ENCODE measurements at places on chromosomes 12 and 14.

- no peak for ATAC-seq
These were observed 11.7 kb downstream of the RACGAP1 start for GRCh38 chr12:50013361-50014147.

- ATAC-seq, result no peak
These were observed 147.8 kb upstream of the PLEKHA5 start for GRCh38 chr12:18981732-18982131.

- ATAC-seq, result no peak
These were observed 51.0 kb upstream of the NAP1L1 start for GRCh38 chr12:76135456-76135855.

GRCh38 chr12:52215587-52216031 is 17.4 kb upstream of the KRT7 start:
- peak; percentile 21 for ATAC-seq

DNA sequence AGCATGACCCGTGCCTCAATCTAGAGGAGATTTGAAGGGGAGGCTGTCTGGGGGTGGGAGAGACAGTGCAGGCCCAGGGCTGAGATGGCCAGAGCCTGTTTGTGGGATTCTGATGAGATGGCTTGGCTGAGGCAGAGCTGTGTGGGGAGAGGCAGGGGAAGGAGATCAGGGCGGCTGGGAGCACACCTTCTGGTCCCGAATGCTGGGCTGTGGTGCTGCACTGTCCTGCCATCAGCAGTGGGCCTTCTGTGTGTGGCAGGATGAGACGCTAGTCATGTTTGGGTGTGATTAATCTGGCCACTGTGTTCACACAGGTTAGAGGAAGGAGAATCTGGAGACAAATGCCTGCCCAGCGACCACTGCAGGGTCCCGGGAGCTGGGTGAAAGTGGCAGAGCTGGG is 300.9 kb downstream of the CACNA1C start:
- ATAC-seq, result no peak

DNA sequence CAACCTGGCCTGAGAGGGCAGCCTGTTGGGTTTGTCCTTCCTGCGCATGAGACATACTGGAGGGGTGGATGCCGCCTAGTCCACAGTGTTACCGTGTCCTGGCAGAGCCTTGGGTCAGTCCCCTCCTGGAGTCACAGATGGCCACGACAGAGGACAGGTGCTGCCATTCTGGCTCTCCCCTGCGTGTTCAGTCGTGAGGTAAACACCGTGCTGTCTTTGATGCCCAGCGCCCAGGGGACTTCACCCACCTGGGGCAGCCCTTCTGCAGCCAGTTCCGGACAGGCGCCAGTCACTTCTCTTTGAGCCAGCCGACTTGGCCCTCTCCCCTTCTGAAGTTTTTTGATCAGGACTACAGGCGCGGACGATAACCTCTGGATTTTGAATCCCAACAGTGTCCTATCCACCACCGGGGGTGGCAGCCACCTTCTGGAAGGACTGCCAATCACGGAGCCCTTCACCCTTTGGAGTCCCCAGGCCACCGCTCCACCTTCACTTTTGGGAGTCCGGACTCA is 933.0 kb downstream of the DIO2 start:
- peak; percentile 9 for ATAC-seq

GRCh38 chr12:104108755-104109445 is 29.1 kb downstream of the NFYB start:
- peak; percentile 100 for ATAC-seq

DNA sequence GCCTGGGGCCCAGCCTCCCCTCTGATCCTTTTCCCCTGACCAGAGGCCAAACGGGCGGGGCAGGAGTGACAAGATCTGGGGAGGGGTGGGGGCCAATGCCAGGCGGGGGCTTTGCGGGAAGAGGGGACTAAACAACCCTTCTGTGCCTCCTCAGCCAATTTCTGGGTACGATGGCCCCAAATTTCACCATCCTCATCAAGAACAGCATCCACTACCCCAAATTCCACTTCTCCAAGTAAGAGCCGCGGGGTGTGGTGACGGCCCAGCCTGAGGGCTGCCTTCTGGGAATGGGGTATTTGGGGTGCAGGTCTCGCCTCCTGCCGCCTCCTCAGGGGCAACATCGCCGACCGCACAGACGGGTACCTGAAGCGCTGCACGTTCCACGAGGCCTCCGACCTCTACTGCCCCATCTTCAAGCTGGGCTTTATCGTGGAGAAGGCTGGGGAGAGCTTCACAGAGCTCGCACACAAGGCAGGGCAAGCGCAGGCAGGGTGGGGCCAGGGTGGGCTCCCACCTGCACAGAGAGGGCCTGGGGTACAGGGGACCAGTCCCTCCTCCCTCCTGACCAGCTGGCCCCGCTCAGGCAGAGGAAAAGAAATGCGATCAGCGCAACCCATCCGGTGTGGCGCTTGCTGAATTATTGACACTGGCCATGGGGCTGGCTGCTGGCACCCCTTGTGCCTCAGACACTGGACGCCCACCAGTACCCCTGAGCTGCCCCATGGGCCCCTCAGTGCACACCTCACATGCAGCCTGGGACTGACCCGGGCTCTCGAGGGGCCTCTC is 1.7 kb downstream of the P2RX2 start:
- ATAC-seq, result peak; percentile 6

DNA sequence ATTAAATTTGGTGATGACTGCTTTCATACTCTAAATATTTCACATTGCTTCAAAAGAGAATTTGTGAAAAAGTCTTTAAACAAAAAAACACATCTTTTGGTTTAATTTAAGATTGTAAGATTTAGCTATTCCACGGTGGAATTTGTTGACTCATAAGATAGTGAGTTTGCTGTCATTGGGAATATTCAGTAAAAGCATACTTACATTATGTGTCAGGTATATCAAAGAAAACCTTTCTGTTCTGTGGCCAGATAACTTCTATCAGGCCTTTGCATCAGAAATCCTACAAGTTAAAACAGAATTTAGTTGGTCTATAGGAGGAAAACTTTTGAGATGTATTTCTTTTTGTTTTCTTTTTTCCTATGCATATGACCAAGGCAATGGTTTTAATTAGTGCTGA is 148.8 kb upstream of the E2F7 start:
- ATAC-seq, result peak; percentile 95

- no peak for ATAC-seq
These were observed 45.3 kb upstream of the SINHCAF start for GRCh38 chr12:31371256-31371620.

DNA sequence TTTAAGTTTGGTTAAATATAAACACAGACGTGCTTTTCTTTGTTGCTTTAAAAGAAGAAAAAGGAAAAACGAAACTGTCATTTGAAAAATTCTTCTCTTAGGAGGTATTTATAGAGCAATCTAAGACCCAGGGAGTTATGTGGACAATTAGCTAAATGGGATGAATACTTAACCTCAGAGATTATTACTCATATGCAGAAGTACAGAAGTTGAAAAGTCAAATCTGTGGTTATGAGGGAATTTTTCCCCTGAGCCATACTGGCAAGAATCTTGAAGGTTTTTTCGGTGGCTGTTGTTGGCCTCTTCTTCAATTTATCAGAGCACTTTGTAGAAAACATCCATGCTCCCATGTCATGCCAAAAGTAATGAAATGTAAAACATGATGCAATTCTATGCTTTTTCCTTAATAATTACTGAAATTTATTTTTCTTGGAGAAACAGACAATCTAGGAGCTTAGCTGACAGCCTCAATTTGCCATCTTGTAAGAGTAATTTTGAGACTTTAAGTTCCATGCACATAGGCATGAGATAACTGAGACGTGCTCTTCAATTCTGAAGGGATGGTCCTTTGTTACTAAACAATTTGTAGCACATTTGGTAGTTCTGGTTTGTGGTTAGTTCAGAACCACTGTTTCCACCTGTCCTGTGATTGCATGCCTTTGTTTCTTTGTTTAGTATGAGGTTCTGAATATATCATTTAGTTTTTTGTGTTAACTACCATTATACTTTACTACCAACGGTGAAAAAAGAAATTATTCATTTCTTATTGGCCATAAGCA is 126.6 kb downstream of the BCAT1 start:
- no peak for ATAC-seq

GRCh38 chr12:19410629-19411185 is 28.6 kb upstream of the AEBP2 start:
- ATAC-seq, result no peak

DNA sequence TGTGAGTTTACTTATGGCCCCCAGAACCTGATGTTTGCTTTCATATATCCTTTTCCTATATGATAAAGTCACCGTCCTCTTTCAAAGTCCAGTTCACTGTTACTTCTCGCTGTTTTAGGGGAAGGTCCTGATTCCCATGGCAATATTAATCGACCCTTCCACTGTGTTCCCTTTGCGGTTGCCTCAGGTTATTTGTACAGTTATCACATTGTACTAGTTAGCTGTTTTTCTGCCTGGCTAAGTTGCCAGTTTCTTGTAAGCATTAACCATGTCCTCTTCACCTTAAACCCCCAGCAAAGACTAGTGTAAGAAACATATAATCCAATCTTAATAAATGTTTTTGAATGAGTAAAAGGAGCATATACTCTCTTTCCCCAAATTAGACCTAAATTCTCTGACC is 115.0 kb upstream of the PPFIA2 start:
- ATAC-seq, result no peak

- peak; percentile 92 for ATAC-seq
These were observed 61.5 kb downstream of the SPATS2 start for GRCh38 chr12:49428793-49429192.
